Left lung (tissue), 14 donors: ENCODE measurements at places on chromosomes 13 and 19. TPM values are rescaled to one million over a fixed set of nuclear protein-coding genes. Genes with fewer than 3 reads are reported as not detected.

DNA sequence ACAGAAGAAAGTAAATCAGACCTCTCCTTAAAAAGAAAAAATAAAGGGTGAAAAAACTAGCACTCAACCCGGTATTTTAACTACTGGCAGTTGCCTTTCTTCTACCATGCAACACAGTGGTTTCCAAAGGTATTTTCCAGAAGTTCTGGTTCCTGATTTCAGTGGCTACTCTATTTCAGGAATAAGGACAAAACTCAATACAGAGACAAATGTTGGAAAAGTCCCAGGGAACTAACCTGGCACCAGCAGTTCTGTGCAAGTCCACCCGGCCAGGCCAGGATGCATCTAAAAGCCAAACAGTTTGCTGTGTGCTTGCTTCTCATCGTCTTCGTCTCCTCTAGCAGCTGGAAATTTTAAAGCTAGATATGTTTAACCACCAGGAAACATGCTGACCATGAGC, 52.5 kb downstream of the FOXO1 start:
- DNase-seq = no peak

- no peak for DNase-seq
These were observed 1.4 kb downstream of the SLC1A5 start for GRCh38 chr19:46787040-46787330.

DNA sequence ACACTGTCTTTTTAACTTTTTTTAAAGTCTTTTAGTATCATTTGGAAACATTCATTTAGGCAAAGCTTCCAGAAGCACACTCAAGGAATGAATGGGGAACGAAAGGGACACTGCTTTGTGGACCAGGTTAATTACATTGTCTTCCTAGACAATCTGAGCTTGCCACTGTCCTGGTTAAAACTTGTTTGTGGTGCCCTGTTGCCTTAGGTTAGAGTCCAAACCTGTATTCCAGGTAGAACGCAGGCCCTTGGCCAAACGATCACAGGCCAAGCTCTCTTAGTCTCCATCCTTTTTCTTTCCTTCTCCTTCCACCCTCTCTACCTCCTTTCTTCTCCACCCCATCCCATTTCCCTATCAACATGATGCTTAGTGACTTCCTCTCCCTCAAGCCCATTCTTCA, 66.8 kb downstream of the ERCC5 start:
- no peak for DNase-seq

GRCh38 chr19:44644402-44645016, 799 bp downstream of the PVR start:
- DNase-seq = no peak

DNA sequence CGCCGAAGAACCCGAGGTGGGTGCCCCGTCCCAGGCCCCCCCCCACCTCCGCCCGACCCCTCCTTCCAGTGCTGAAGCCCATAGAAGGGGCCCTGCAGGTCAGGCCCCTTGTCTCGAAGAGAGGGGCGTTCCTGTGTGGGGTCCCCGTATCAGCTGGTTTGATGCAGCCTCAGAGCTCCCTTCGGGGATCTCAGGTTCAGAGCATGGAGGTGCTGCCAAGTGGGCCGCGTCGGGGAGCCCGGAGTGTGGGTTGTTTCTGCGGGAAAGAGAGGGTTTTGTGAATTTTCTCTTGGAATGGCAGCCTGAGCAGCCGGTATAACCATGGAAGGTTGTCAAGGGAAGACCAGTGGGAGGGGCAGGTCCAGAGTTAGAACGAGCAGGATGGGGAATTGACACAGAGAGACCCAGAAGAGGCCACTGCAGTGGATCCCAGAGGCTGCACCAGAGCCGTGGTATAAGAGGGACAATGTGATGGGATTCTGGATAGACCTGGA, 384 bp downstream of the TRAPPC2B start:
- DNase-seq = peak; percentile 24

DNA sequence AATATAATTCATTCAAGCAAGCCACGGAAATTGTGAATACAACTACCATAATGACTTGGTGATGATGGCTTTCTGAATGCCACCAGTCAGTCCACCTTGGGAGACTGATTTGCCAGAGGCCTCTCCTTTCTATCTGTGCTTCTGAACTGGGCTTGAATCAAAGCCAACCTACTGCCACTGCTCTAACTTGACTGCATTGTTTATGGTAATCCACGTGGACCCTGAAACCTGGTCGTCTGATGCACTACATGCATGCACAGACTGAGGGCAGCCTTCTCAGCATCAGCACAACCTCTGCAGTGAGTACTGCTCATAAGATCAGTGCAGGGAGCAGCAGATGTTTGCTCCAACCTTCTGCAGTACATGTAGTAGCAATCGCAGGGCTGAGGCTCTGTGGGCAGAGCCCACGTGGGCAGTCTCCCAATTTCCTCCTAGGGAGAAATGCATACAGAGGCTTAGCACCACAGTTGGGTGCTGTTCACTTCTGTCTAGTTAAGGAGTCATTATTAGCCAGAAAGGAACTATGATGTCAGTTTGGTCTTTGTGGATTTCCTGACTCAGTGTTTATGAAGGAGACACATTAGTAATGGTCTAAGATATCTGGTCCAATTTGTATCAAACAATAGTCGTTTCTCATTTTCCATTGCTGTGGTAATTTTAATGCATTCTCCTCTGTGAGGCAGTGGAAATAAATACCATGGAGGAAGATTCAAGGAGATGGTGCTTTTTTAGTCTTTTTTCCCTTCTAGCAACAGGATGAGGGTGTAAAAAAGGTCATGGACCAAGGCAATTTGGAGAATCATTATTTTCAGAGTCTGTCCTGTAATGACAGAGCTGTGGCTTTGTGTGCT, 82.5 kb downstream of the AKAP11 start:
- no peak for DNase-seq

- DNase-seq = no peak
These were observed 11.3 kb upstream of the PNMA8A start for GRCh38 chr19:46482631-46483030.

DNA sequence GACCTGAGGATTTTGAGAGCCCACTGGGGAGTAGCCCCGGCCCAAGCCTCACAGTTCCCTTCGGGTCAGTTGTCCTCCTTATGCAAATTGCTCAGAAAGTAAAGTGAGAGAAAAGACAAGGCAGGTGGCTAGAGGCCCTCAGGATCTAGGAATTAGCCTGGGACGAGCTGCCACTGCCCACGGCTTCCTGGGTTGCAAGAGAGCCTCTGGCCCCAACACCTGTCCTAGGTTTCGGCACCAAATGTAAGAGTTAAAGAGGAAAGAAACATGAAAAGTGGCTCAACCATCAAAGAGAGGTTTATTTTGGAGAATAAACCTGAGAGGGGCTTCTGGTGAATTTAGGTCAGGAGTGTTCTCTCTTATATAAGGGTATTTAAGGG, 25.6 kb downstream of the TMEM255B start:
- no peak for DNase-seq

DNA sequence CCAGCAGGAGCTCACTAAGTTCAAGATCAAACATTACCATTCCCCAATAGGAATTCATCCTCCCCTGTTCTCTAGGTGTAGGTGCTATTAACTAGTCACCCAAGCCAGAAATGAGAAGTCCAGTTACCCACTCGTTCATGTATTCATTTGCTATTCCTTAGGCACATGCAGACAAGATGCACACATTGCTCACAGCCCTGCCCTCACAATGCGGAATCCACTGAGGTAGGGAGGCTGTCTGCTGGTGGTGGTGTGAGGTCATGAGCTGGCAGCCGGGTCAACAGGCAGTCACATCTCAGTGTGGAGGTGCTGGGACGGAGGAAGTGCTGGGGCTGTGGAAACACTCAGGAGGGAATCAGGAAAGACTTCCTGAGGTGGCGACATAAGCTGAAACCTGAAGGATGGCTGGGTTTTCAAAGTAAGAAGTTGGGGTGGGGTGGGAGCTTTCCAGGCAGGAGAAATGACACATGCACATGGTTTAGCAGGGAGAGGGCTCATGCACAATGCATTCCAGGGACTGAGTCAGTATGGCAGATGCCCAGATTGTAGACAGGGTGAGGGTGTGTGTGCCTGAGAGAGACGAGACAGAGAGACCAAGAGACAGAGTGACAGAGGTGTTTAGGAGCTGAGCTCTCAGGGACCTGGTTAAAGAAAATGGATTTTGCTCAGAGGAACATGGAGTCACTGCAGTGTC, 117.6 kb downstream of the USP12 start:
- DNase-seq = no peak

GRCh38 chr19:29876414-29876813, 64.6 kb downstream of the CCNE1 start:
- DNase-seq = no peak

GRCh38 chr19:40803857-40804782, 5.1 kb downstream of the EGLN2 start:
- peak; percentile 79 for DNase-seq

DNA sequence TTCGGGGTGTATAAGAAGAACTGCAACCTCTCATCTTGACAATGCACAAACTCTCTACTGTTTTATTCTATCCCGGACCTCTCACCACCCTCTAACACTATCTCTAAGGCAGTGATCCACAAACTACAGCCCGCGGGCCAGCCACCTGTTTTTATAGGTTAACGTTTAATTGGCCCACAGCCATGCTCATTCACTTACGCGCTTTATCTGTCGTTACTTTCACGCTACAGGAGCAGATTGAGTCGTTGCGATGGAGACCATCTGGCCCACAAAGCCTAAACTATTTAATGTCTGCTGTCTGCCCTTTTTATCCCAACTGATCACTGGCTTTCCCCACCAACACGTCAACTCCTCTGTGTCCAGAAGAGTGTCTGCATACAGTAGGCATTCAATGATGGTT, 158.9 kb downstream of the CACNA1A start:
- DNase-seq = no peak

GRCh38 chr13:101098873-101099272, 317.4 kb downstream of the NALCN start:
- DNase-seq = no peak

GRCh38 chr13:95199896-95200295, 101.4 kb downstream of the ABCC4 start:
- no peak for DNase-seq

- DNase-seq = no peak
These were observed 2.6 kb upstream of the SLC27A1 start for GRCh38 chr19:17467471-17468301.

DNA sequence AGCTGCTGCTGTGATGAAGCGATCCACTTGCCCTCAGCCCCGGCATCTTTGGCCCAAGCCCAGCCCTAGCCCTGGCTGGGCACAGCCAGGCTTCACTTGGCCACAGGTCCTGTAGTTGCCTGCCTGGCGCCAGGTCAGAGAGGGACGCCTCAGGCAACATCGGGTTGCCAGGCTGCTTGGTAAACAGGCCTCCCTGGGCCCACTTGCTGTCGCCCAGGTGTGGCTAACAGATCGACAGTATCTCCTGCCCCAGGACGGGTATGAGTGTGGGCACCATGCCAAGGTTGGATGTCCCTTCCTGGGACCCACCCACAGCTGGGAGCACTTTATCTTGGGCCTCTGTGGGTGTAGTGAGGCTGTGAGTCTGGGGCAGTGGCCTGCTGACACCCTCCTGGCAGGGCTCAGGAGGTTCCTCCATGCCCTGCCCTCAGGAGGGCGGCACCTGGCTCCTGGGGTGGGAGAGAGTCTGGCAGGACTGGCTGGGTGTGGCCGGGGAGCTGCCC, 27.8 kb downstream of the CARM1 start:
- DNase-seq = peak; percentile 82

DNA sequence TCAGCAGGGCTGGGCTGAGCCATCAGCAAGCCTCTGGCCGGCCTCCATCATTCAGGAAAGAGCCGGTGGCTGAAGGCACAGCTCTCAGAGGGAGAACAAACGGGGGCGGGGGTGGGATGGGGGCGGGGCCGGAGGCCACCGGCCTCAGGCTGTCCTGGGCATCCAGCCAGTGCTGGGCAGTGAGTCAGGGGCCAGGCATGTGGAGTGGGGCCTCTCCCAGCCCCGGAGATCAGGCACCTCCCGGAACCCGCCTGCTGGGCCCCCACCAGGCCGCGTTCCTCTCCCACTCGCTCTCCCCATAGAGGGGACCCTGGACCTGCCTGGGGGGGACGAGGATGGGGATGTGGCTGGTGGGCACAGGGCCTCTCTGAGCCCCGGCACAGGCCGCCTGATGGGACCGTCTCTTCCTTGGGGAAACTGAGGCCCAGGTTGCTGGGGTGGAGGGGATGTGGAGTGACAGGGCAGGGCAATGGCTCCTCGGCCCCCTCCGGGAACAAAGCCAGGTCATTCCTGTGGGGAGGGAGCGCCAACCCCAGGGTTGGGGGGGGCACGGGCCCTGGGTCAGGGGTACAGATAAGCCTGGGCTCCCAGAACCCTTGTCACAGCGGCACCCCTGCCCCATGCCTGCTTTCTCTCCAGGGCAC, 12.9 kb downstream of the SPC24 start:
- DNase-seq = peak; percentile 77

GRCh38 chr13:26112843-26113242, 61.0 kb upstream of the SHISA2 start:
- DNase-seq = no peak

GRCh38 chr13:26051231-26051656, 572 bp downstream of the SHISA2 start:
- no peak for DNase-seq

DNA sequence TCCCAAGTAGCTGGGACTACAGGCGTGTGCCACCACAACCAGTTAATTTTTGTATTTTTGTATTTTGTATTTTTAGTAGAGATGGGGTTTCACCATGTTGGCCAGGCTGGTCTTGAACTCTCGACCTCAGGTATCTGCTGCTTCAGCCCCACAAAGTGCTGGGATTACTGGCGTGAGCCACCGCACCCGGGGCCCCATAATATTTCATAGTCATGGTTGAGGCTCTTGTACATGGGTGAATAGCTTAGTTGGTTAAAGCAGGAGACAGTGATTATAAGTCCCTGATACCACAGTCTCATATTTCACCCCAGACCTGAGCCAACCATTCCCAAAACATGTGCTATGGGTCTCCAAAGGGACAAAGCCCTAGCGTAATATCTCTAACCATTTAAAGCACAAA, 26.1 kb downstream of the MBNL2 start:
- no peak for DNase-seq

GRCh38 chr19:6800991-6801484, 28.5 kb downstream of the VAV1 start:
- DNase-seq = no peak

DNA sequence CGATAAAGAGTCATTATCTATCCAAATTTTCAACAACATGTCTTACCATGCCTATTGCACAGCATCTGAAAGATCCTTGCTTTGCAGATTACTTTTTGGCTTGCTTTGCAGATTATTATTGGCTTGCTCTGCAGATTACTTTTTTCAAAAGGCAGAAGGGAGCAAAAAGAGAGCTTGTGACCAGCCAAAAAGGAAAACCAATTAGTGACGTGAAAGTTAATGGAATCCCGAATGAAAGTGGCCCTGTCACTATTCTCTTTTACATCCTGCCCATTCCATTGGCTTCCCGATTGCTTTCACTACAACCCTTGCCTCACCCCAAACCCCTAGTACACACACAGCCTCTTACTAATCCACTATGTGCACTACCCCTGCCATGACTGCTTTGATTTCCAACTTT, 81.3 kb downstream of the LHFPL6 start:
- no peak for DNase-seq

PCDH8 gene
- polyA plus RNA-seq = not detected

ZNF99 gene
- 0.35 TPM for polyA plus RNA-seq

SIGLEC14 gene
- 2.3 TPM for polyA plus RNA-seq

TTYH1 gene
- 8.8 TPM for polyA plus RNA-seq
